LNCaP clone FGC (cell line): ENCODE measurements at places on chromosomes 7 and 10.
A peak's percentile ranks its signal among the peaks of the same experiment; 100 is the strongest.

- no peak for DNase-seq
Measured at GRCh38 chr10:413662-414071, 275.8 kb downstream of the DIP2C start.

- DNase-seq = no peak
Measured at GRCh38 chr10:78576276-78576675, 492.5 kb upstream of the ZMIZ1 start.

DNA sequence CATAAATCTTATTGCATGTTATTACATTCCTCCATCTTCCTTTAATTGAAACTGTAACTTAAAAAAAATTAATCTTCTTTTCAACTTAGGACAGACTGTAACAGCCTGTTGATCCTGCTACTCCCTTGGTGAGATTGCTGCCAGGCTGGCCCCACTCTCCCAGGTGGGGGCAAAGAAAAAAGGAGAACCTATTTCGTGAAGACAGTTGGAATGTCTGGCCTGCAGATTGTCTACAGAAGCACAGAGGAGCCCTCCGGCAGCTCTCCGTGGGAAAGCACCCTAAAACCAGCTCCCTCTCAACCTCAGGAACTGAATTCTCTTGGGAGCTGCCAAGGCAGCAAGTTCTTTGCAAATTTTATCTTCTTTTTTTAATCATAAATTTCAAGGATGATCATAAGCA, 32.8 kb downstream of the GRB10 start:
- DNase-seq = no peak

DNA sequence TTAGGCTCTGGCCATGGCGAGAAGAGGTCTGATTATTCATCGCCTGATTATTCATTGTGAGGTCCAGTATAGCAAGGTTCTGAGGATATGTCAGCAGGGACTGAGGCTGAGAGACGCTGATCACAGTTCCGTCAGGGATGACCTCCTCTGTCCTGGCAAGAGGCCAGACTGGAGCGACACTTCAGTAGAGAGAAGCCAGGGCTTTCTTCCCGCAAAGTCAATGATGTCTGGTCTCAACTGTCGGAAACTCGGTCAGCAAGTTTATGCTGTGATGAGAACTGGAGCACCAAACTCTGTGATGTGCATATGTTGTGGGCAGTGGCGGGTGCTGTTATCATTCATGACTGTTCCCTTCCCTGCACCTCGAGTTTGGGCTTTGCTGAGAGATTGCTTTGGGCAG, 29.0 kb upstream of the GNA12 start:
- no peak for DNase-seq

- DNase-seq = no peak
Measured at GRCh38 chr10:70603449-70603801, 884 bp upstream of the PRF1 start.

DNA sequence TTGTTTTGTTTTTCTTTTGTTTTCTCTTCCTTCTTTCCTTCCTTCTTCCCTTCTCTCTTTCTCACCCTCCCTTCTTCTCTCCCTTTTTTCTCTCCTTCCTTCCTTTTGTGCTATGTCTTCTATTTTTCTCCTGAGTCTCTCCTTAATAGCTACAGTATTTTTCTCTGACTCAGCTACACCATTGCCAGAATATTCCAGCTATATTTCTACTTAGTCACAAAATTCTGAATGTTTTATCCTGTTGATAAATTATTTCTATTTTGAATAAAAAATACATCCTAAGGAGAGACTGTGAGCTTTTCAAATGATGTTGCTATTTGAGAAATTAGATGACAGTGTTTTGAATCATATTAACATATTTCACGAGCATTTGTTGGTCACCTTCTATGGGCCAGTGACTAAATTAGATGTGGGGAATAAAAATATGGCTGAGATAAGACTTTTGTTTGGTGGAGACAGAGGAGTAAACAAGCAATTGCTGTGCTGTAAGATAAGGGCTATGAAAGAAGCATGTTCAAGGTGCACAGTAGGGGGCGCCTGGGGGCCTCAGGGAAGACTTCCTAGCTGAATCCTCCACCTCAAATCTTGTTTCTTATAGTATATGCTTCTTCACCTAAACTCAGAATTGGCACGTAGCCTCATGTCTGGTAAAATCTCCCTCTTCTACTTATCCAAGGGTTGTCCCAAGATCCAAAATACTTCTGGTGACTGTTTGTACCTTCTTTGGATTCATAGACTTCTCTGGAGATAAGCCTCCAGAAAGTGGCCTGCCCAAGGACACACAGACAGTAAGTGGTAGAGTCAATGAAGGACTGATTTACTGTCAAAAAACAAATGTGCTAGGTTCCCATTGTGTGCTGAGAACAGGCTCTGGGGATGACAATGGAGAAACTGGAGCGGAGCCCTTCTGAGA, 115.5 kb upstream of the CREB5 start:
- no peak for DNase-seq

DNA sequence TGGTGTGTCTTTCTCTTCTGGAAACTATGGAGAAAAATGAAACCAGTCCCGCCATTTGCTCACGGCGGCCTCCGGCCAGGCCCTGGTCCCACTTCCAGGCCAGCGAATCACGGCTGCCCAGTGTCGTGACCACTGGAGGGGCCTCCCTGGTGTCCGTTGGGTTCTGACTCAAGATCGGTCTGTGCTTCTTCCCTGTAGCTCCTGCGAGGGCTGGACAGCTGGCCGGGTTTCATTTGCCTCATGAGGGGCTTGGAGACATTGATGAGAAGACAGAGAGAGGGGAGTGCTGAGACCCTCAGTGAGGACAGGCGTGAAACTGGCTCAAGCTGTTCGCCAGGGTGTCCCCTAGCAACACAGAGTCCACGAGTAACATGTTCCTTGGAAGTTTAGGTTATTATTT, 108.6 kb downstream of the ADARB2 start:
- no peak for DNase-seq

DNA sequence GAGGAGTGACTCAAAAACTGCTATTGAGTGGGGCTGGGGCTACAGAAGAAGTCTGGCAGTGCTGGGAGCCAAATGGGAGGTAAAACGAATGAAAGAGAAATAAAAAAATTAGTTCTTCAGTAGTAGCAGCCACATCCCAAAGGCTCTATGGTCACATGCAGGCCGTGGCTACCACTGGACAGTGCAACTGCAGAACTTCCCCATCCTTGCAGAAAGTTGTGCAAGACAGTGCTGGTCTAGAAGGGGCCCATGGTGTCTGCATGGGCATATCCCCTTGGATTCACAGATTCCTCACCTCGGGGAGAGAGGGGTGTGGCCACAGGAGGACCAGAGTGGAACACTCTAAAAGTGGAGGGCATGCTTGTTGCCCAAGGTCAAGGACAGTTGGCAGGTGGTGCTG, 47.6 kb downstream of the RPS24 start:
- no peak for DNase-seq

- no peak for DNase-seq
Measured at GRCh38 chr10:122116331-122116730, 127.4 kb downstream of the TACC2 start.

DNA sequence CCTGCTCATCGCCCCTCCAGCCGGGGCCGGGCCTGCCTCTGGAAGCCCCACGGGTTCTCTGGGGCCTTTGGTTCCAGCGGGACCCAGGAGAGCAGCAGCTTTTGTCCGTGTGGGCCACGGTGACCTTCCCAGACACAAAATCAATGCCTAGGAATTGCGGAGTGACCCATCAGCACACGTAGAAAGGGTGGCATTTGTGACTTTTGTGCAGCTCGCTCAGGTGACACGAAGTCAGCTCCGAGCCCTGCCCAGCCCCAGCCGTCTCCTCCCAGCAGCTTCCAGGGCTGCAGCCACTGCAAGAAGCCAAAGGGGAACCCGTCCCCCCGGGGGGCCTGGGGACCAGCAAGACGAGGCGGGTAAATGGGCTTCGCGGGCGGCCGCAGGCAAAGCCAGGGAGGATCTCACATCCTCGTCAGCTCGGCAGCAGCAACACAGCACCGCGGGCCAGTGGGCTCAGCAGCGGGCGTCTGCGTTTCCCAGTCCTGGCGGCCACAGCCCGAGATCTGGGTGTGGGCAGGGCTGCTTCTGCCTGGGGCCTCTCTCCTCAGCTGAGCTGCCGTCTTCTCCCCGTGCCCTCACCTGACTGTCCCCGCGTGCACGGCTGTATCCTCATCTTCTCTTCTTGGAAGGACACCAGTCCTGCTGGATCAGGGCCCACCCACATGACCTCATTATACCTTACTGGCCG, 88.5 kb downstream of the PAXIP1 start:
- no peak for DNase-seq

- DNase-seq = no peak
Measured at GRCh38 chr10:110822712-110823311, 48.9 kb upstream of the PDCD4 start.

GRCh38 chr10:75682649-75683557, 251.5 kb downstream of the LRMDA start:
- peak; percentile 81 for DNase-seq

- DNase-seq = no peak
Measured at GRCh38 chr10:93073539-93074146, at the start of gene CYP26A1. CYP26A1 (plus strand) TSS chr10:93073893; CDS start chr10:93073935, 42 bp downstream.

GRCh38 chr10:77016278-77016815, 621.3 kb downstream of the KCNMA1 start:
- no peak for DNase-seq

DNA sequence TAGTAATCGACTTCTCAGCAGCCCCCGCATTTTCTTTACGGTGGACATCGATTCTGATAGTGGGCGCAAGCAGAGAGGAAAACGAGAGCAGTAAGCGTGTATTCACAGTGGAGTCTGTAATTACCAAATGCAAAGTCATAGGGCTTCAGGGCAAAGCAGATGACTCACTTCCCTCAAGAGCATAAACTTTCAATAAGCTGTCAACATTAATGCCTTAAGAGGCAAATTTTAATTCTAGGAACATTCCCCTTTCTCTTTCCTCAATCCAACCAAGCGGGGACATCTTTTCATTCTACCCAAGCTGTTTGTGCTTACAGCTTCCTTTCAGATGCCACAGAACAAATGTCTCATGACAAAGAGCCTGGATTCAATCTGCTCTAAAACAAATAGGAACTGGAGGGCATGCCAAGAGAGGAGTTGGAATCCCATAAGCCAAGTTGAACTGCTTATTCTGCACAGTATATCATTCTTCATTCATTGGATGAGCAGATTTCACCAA, 48.6 kb downstream of the MALSU1 start:
- DNase-seq = peak; percentile 28

- DNase-seq = no peak
Measured at GRCh38 chr10:51983481-51983880, 284.1 kb upstream of the CSTF2T start.

DNA sequence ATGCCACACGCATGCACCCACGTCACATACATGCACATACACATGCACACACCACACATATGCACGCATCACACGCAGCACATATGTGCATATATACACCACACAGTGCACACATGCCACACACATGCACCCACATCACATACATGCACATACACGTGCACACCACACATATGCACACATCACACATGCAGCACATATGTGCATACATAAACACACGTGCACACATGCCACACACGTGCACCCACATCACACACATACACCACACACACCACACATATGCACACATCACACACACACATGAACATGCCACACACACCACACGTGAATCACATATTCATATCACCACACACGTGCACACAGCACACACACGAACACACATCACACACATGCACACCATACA, 338.8 kb downstream of the PTPRN2 start:
- DNase-seq = no peak

DNA sequence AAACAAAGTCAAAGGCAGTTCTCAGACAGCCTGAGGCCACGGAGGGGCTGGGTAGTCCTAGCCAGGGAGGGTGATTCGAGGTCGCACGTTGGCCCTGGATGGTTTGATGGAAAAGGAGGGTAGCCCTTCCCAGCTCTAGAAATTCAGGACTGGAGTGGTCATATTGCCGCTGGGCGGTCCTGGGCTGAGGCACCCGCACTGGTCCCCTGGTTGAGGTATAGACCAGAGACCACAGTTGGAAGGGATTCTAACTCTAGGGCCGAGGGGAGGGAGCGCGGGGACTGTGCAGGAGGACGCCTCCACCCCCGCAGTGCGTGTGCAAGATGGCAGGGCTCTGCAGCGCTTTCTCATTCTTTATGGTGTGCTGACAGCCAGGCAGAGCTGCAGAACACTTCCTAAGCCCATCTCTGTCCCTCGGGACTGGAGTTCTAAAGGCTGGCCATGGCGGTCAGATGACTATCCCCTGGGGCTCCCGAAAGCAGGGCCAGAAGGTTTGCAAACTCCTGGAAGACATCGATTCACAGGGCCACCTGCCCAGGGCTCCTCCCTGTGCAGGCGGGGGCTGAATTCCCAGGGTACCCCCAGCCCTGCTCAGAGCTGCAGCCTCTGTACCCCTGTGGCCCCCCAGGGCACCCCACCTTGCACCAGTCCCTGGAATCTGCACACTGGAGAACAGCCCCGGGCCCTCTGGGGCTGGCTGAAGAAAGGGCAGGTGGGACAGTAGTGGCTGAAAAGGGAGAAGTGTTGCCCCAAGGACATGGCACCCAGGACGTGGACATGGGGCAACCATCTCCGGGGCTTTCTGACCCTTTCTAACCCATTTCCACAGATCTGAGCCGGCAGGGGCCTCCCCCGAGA, 51.0 kb upstream of the ELN start:
- DNase-seq = no peak

GRCh38 chr10:103761075-103761920, 94.1 kb downstream of the SH3PXD2A start:
- no peak for DNase-seq

DNA sequence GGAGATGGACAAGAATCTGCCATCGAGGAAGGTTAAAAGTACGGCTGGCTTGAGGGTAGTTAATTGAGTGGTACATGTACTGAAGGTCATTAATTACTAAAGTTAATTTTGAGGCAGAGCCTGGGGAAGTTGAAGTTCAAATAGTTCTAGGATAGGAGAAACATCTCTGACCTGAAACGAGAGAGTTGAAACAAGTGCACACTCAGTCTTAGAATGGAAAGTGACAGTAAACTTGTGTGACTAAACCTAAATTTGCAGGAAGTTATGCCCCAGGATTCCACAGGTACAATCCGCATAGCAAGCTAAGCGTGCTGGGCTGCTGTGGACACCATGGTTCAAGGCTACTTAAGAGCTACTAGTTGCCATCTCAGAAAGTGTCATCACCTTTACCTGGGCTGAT, 209.9 kb downstream of the CHCHD3 start:
- no peak for DNase-seq

DNA sequence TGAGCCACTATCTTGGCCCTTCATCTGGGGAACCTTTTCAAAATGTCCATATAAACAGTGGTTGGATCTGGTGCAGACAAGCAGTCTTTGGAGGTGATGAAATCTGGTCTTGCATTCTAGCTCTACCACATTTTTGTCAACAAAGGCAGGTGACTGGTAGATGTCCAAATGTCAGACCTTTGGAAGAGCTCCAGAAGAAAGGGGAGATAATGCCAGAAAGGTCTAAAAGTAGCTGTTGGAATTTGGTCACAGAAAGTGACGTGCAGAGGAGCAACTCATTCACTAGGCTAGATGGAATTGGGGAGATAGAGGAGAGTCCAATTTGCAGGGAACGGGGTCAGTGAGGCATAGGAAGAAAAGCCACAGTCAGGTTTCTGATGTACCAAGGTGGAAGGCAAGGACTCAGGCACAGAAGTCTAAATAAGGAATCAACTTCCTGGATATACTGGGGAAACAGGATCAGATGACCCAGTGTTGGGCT, 36.4 kb upstream of the WAC start:
- peak; percentile 61 for DNase-seq
